BJ (cell line): ENCODE measurements at places on chromosomes 11 and 22.

DNA sequence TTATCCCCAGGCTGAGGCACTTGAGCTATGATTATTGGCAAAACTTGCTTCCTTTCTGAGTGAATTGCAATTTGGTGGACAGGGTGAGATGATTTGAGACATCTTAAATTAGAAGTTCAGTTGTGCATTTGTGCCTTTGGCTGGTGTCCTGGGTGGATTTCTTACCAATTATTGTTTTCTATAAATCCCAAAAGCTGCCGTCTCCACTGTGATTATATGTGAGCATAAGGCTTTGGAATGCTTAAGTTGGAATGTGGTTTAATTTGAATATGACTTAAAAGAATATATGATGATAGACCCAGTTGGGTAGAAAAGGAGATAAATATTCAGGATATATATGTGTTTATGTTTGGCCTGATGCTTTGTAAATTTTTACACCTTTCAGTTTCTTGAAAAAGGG is 70.0 kb downstream of the EXT2 start:
- no peak for DNase-seq

- DNase-seq: no peak
These were observed 30.4 kb downstream of the OR10A6 start for GRCh38 chr11:7900686-7901085.

DNA sequence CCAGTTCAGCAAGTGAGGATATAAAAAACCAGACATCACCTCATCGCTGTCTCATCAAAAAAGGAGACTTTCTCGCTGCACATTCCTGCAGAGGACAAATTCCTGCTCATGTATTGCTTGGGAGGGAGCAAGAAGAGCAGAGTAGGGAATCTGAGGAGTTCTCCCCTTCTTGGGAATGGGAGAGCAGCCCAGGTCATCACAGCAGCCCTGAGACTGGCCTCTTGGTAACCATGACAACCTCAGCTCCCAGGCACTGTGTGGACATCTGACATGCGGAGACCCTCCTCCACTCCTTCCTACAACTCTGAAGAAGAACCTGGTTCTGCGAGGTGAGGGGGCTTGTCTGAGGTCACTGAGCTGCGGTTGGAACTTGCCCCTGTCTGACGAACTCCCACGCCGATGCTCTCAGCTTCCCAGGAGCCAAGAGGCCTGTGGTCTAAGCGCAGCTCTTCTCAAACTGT is 17.9 kb downstream of the RFPL1 start:
- DNase-seq: no peak

GRCh38 chr22:17205432-17205831 is 13.8 kb downstream of the ADA2 start:
- no peak for DNase-seq

DNA sequence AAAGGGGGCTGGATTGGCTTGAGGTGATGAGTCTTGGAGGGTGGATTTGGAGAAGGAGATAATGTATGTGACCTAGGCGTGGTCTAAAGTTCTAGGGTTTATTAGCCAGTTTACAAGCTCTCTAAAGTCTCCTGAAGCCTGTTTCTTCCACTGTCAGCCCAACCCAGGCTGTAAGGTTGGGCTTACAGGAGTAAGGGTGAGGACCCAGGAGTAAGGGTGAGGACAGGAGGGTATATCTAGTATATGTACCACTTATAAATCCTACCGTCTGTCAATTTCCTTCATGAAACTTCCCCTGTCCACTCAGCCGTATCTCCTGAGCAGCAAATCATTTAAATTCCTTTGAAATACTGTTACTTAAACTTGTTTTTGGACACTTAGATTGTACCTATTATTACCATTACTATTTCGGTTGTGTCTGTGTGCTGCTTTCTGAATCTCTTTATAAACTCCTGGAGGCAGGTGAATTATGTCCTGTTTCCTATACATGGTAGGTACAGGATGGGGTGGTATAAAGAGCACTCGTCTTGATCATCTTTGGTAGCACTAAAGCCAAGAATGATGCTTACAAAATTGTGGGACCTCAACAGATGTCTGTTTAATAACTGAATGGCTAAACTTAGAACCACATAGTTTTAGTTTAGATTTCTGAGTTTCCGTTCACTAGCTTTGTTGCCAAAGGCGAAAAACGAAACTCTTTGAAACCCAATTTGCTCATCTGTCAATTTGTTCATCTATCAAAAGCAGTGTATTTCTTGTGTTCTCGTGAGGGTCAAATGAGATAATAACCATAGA is 192.0 kb downstream of the GRIK4 start:
- no peak for DNase-seq

- DNase-seq: no peak
These were observed 28.4 kb upstream of the RAPSN start for GRCh38 chr11:47477323-47477722.

DNA sequence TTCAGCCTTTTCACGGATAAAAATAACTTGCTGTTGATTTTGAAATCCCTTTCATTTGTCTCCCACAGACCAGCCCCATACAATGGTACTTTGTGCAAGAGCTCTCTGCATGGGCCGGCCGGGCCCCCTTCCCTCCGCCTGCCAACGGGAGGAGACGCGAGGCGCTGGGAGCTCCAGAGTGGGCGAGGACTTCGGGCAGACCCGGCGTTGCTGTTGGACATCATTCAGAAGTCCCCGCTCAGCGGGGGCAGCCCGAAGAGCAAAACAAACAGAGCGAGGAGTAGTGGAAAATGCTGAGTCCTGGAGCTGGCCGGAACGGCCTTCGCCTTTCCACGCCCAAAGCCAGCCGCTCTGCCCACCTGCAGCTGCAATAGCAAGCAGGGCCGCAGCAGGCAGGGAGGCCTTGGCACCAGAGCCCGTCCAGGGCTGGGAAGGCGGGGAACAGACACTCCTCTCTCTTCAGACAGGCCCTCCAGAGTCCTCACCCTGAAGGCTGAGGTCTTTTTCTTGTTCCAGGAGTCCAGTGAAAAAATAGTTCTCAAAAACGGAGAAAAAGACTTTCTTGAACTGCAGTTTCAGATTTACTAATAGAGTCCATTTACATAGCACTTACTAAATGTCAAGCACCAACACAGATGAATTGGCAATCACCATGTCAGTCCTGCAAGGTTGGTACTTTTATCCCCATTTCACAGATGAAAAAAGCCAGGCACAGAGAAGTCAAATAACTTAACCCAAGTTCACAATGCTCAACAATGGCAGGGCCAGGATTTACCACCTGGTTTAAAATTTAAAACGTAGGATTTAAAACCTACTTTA is 135.5 kb downstream of the ETS1 start:
- no peak for DNase-seq

GRCh38 chr11:130675917-130676316 is 227.5 kb downstream of the ADAMTS15 start:
- DNase-seq: no peak

- no peak for DNase-seq
These were observed 17.6 kb downstream of the SLC22A12 start for GRCh38 chr11:64608636-64609035.

- no peak for DNase-seq
These were observed 831 bp downstream of the CD44 start for GRCh38 chr11:35139722-35140282.

DNA sequence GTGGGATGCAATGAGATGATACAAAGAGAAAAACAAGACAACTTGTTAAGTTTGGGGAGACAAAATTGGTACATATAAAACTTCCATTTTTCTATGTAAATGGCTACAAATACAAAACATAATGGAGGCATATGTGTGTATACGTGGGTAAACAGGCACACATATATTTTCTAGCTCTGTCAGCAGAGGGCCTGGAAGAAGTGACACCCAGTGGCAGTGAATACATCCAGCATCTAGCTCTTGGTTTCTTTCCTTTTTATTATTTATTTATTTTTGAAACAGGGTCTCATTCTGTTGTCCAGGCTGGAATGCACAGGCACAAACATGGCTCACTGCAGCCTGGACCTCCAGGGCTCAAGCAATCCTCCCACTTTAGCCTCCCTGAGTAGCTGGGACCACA is 5.0 kb upstream of the RASL10A start:
- DNase-seq: no peak

DNA sequence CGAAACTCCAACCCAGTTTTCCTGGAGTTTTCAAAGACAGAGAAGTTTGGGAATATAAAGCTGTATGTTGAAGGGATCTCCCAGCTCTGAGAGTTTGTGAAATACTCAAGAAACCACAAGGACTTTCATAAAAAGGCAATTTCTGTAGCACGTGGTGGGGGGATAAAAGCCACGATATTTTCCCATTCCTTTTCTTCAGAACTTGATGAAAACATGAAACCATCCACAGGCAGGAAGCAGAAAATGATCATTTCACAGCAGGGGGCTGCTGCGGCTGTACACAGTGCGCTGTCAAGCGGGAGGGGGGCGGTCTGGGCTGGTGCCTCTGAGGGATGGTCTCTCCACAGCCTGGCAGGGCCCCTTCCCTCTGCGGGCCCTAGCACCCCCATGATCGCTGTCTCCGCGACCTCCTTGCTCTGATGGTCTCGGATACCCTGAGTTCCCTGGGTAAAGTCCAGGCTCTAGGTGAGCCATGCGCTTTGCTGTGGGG is 423.2 kb downstream of the MN1 start:
- DNase-seq: no peak

GRCh38 chr11:126607776-126608541 is 252.5 kb downstream of the ST3GAL4 start:
- no peak for DNase-seq

- no peak for DNase-seq
These were observed 50.7 kb downstream of the SHISAL1 start for GRCh38 chr22:44261861-44262595.

- no peak for DNase-seq
These were observed 336.6 kb upstream of the API5 start for GRCh38 chr11:42975180-42975529.

DNA sequence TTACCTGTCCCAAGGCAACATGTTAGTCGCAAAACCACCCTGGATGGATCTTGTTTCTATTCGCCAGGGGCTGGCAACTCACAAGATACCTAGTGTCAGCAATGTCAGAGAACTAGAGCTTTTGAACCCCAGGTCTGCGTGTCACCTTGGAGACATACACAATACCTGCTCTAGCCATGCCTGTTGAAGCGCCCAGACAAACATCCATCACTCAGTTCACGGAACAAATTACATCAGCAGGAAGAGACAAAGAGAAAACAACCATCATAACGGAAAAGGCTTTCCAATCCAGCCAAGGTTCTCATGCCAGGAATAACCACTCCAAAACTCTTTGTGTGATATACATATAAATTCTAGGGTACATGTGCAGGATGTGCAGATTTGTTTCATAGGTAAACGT is 2.2 kb downstream of the CD59 start:
- no peak for DNase-seq

GRCh38 chr11:110433393-110434333 is 3.9 kb downstream of the FDX1 start:
- no peak for DNase-seq

- no peak for DNase-seq
These were observed 42.6 kb downstream of the FAM227A start for GRCh38 chr22:38613588-38613987.

DNA sequence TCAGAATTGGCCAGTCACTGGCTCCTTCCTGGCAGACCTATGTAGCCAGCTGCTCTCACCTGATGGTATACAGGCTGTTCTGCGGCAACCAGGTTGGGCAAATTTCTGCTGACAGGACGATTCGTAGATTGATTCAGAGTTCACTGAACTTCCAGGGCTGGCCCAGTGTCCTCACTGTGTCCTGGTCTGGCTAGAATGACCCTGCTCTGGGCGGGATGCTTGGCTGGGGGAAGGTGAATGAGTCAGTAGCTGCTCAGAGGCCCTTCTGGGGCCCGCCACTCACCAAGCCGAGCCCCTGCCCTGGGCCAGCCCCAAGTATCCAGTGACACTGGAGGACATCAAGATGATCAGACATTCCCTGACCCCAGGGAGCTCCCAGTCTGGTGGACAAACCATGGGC is 62.9 kb upstream of the WNT11 start:
- no peak for DNase-seq

GRCh38 chr11:95147364-95147905 is 57.8 kb downstream of the ENDOD1 start:
- DNase-seq: no peak

- DNase-seq: no peak
These were observed 531.7 kb downstream of the BRD1 start for GRCh38 chr22:49295851-49296560.

- no peak for DNase-seq
These were observed 11.3 kb downstream of the FADS3 start for GRCh38 chr11:61880031-61880430.

DNA sequence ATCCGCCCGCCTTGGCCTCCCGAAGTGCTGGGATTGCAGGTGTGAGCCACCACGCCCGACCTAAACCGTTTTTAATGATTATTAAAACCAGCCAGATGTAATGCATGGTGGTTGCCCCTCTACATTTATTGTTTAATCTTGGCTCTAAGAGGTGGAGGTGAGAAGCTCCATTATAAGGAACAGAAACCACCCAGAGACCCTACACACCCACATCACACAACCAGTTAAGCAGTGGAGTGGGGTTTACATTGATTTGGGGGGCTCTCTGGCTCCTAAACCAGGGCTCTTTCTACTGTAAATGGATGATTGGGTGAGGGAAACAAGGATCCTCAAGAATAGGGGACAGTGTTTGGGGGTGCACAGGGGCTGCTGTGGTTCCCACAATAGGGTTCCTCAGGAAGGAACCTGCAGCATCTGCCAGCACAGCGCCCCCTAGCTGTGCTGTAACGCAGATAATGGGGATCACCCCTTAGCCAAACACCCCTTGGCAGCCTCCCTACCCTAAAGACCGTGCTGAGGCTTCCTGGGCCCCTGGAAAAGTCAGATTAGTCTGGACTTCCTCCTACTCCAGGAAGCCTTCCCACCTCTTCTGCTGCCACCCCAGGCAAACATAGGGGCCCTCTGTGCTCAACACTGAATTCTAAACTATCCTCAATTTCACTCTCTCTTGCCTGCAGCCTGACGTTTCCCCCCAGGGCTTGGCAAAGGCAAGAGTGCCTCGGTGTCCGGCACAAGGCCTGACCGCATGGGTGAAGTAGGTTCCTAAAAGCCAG is 2.4 kb downstream of the MPST start:
- no peak for DNase-seq
